ENCODE measurements at places on chromosomes 2 and 18.

DNA sequence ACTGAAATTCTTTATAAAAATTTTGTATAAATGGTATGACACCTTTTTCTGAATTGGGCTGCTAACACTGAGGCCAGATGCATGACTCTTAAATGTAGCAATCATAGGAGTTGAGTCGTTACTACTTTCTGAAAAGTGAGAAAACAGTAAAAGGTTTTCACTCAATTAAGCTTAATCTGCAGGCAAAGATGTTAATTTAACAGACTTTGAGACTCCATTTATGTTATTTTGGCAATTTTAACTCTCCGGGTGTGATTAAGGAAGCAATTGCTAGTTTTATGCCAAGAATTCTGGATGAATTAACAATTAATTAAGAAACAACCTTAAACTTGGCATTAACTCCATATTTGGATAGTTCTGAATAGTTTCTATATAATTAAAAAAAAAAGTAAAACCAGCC is 104.3 kb downstream of the AGPS start:
- no peak for DNase-seq

- no peak for DNase-seq
These were observed 5.3 kb upstream of the REG1A start for GRCh38 chr2:79114797-79115494.

GRCh38 chr2:11056614-11057013 is 98.7 kb upstream of the SLC66A3 start:
- DNase-seq, result no peak

GRCh38 chr2:2850859-2851258 is 519.8 kb upstream of the MYT1L start:
- no peak for DNase-seq

DNA sequence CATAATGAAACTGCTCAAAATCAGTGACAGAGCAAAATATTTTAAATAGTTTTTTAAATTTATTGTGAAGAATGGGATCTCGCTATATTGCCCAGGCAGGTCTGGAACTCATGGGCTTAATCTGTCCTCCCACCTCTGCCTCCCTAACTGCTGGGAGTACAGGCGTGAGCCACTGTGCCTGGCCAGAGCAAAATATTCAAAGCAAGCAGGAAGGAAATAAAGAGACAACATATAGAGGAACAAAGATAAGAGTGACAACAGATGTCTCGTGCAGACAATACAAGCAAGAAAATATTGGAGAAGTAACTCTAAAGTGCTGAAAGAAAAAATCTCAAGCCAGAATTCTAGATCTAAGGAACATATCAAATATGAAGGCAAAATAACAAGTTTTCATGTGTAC is 5.0 kb upstream of the SCLY start:
- no peak for DNase-seq

GRCh38 chr2:134489732-134490384 is 228.9 kb downstream of the TMEM163 start:
- no peak for DNase-seq

DNA sequence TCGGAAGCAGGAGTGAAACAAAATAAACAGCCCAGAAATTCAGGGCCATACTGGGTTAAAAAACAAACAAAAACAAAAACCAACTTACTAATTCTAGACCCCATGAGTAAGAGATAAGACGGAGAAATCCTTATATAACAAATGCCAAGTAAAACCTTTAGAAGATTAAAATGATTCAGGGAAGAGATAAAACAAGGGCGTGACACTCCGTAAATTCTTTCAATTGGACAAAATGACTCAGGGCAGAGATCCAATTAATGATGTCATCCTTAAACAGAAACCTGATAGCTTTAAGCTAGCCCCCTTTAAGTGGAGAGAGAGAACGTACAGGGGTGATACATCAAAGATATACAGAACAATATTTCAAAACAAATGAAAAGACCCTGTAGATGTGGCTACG is 317.4 kb downstream of the NBAS start:
- no peak for DNase-seq

DNA sequence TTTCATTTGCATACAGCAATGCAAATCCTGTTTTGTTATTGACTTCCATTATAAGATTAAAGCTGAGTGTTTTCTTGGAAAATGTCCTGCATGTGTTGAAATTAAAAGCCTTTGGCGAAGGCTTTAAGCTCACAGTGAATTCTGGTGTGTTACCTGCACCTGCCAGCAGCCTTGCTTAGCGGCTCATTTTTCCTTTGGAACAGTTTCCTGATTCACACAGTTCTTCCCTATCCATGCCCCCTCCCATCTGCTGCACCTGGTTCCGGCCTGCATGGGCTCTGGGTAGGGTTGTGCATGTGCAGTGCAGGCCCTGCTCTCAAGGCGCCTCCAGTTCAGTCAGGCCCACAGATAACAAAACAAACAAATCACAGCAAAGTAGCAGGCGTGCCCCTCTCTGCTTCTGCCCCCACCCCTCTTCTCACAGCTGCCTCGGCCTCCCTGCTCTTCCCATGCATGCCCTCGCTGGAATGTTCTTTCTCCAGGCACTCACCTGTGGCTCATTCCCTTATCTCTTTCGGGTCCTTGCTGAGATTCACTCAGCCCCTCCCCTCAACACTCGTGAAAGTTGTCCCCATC is 15.8 kb downstream of the MTCL1 start:
- no peak for DNase-seq

DNA sequence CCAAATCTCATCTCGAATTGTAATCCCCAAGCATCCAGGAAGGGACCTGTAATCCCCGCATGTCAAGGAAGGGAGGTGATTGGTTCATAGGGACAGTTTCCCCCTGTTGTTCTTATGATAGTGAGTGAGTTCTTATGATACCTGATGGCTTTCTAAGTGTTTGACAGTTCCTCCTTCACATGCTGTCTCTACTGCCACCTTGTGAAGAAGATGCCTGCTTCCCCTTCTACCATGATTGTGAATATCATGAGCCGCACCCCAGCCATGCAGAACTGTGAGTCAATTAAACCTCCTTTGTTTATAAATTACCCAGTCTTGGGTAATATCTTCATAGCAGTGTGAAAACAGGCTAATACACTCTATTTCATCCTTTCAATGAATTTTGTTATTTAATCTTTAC is 446.7 kb downstream of the RNF144A start:
- DNase-seq, result no peak

GRCh38 chr18:23166891-23167541 is 31.7 kb downstream of the CABLES1 start:
- DNase-seq, result no peak

GRCh38 chr2:117944816-117945215 is 69.1 kb downstream of the CCDC93 start:
- DNase-seq, result no peak
